ENCODE measurements at places on chromosomes 7 and 10. TPM values are rescaled to one million over a fixed set of nuclear protein-coding genes. Genes with fewer than 3 reads are reported as not detected.

- no peak for DNase-seq
Observed at GRCh38 chr7:50268990-50269389, 35.5 kb upstream of the IKZF1 start.

GRCh38 chr7:31398815-31399214 is 58.3 kb upstream of the NEUROD6 start:
- no peak for DNase-seq

GRCh38 chr7:41872966-41873365 is 170.1 kb upstream of the INHBA start:
- no peak for DNase-seq

DNA sequence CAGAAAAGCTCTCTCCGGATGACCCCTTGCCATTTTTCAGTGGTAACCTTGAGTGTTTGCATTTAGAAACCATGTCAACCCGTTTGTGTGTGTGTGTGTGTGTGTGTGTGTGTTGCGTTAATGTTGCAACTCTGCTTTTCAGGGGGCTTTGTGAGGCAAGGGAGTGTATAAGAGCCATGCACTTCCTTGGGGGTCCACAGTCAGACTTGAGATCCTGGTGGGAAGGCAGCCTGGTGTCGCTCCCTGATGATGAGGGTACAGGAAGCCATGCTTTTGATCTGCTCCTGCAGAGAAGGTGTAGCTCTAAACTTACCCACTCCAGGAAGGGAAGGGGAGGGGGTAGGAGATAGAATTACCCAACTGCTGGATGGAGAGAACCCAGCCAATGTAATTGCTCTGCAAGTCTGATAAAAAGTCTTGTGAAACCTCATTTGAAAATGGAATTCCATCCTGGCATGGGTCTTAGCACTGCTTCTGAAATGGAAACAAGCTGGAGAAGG is 10.7 kb downstream of the GRK5 start:
- DNase-seq = peak; percentile 88

DNA sequence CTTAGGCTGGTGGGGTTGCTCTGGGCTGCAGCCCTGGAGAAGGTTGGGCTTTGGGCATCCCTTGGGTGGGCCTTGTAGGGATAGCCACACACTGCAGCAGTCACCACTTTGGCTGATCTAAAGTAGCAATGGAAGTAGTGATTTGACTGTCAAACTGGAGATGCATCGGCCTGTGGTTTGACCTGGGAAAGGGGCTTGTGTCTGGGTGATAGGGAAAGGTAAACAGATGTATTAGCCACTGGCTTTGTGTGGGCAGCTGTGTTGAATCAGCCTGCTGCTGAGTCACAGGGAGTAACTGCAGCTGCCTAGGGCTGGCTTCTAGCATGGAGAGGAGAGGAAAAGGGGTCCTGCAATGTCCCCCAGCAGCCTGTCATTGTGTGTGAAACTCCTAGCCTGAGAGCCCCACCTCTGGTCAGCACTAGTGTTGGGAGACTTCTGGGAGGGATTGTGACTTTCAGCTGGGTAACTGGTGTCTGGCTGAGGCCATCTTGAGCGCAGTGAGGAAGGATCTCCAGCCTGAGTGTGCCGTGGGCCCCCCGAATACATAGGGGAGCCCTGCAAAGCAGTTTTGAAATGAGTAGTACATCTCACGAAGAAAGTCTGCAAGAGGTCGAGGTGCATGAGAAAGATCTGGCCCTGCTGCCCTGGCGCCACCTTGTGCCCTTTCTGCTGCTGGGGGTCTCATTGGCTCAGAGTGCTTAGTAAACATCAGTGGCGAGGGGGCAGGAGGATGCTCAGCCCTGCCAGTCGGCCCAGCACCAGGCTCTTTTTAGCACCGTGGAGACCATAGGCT is 117.3 kb downstream of the FANK1 start:
- no peak for DNase-seq

Gene CPXM2
- 1.9 TPM for polyA plus RNA-seq

Gene FAM25G
- polyA plus RNA-seq = not detected

Gene CTAGE4
- 1.3 TPM for polyA plus RNA-seq

Measured in right lung (tissue), 10 donors.